ENCODE measurements at places on chromosomes 6 and 20.

GRCh38 chr6:152859225-152859624, 108.6 kb downstream of the VIP start:
- no peak for DNase-seq

DNA sequence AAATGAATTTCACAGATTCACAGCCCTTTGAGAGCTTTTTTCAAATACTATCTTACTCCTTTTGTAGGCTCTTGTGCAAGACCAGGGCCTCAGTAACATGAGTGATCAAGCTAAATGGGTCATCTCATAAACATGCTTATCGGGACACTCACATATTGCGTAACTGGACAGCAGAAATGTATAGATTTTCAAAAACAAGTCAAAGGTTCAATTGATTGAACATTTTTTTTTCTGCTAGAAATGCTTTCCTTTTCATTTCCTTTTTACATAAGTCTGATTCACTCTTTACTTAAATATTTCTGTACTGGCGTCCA, 8.7 kb upstream of the SALL4 start:
- DNase-seq, result no peak

DNA sequence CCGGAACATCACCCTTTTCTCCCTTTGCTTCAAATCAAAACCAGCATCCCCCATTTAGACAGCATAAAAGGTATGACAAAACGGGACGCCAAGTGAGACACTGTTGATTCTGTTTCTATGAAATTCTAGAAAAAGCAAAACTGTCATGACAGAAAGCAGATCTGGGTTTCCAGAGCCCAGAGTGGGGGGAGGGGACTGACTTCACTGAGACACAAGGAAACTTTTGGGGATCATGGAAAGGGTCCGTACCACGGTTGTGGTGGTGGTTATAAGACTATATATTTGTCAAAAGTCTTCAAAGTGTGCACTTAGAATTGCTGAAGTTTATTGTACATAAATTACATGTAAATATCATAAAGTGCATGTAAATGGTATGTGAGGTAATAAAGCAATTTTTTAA, 82.6 kb downstream of the SLC22A3 start:
- no peak for DNase-seq

DNA sequence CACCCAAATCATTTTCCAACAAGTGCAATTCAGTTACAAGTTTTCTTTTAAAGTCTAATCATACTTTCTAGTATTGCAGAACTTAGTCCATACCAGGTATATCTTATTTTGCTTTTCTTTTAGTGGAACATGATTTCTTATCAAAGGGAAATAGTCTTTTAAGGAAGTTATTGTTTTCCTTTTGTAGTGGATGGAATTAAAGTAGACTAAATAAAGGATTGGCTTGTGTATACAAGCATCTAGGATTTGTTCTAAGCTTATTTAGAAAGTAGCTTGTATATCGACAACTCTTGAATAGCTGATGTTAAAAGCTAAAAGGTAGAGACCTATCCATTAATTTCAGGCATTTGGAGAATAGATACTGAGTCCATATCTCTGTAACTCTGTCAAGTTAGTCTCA, 14.8 kb downstream of the DCBLD1 start:
- no peak for DNase-seq

- no peak for DNase-seq
Observed at GRCh38 chr20:8132484-8133309, 631 bp downstream of the PLCB1 start.

GRCh38 chr20:23234311-23235078, 116.1 kb upstream of the NXT1 start:
- DNase-seq, result no peak

DNA sequence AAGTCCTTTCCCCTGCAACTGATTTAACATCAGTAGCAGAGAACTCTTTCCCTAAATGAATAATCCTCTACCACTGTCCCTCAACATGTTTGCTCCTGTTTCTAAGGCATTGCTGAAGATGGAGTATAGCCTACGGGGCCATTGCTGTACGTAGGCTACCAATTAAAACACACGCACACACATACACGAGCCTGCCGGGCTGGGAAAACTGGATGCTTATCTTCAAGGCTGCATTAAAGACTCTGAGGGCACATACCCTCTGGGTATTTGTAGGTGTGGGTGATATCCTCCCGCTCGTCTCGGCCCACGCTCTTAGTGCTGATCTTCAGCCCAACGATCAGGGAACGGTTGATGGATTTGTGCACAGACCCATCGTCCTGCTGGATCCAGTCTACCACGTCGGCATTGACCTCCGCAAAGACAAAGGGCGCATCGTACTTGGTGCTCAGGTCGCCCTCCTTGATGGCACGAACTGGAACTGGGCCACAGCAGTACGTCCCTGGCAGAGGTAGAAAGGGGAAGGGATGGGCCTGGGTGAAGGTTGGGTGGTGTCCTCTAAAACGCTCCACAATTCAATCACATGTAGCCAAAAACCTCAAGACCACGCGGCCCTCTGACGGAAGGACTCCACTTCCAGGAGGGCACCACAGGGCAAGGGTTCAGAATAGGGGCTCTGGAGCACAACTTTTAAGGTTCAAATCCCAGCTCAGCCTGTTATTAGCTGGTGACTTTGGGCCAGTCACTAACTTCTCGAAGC, 25.7 kb downstream of the TGM2 start:
- DNase-seq, result no peak

GRCh38 chr6:158321960-158322359, 9.7 kb downstream of the TULP4 start:
- DNase-seq, result no peak

DNA sequence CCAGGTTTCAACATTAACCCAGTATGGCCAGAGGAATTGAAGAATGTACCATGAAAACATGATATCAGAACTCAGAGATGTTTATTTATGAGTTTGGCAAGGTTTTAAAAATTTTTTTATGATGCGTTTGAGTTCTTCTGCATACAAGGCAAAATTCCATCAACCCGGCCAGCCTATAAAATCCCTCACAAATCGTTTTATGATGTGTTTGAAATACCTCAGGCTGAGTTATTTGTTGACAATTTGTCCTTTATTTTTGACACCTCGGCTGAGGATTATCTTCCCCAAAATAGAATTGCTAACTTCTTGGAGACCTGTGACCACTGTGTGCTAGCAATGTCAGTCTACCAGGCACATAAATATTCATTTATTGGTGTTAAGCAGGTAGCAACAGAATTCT, 91.9 kb upstream of the SLC24A3 start:
- DNase-seq, result no peak

DNA sequence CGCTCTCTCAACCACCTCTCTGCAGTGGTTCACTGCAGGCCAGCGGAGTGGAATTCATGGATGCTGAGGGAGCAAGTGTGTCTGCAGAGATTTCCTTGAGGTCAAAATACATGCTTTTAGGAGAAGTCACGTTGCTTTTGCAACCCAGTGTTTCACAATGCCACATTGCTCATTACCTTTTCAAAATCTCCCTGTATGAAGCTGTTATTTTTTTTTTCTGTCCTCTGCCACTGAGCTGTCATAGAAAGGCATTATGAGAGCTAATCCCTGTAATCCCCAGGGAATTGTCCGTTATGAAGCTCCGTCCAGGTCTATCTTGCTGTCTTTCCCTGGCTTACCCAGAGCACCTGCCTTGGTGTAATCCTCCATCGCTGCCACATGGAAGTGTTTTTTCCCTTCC, 60.5 kb upstream of the SLC22A23 start:
- DNase-seq, result no peak

- DNase-seq, result no peak
Observed at GRCh38 chr6:112464901-112465665, 118.0 kb downstream of the RFPL4B start.

DNA sequence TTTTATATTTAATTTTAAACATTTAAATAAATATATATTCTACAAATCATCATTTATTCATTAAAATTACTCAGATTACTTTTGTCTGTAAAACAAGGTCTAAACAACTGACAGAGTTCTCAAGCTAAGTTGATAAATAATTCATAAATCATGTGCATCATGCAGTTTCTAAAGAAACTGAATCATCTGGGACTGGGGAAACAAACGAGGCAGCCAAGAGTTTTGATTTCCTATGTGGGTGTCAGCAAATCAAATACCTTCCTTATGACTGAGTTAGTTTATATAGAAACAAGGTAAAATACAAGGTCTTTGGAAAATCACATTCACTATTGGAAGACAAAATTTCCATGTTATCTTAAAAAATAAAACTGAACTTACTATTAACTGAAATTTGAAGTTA, 149.9 kb upstream of the BEND6 start:
- DNase-seq, result no peak

DNA sequence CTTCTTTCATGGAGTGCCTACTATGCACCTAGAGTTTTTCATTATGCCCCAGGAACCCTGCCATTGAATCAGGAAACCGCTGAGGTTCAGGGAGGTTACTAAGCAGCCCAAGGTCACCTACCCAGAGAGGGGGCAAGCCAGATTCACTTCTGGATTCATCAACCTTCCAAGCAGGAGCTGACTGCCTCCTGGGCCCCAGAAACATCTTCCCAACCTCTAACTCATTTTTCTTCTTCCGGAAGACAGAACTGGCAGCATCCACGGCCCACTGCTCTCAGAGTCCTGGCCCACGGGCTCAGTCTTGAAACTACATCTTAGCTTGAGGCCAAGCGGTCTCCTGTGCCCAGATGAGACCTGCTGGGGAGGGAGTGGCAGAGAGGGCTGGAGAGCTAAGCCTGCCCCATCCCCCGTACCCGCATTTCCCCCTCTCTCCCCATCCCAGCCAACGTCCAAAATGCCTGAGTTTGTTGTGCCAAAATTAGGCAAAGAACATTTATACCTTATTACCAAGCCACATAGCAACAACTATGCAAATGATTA, 281.0 kb downstream of the CDC5L start:
- no peak for DNase-seq

- DNase-seq, result no peak
Observed at GRCh38 chr20:35305682-35306556, 13.7 kb upstream of the FAM83C start.

- DNase-seq, result no peak
Observed at GRCh38 chr6:352896-353470, 38.6 kb upstream of the IRF4 start.

- DNase-seq, result no peak
Observed at GRCh38 chr6:43737272-43738081, 32.5 kb upstream of the VEGFA start.

- DNase-seq, result no peak
Observed at GRCh38 chr20:53210931-53211330, 238.8 kb downstream of the TSHZ2 start.

- DNase-seq, result no peak
Observed at GRCh38 chr6:164928057-164928727, 381.2 kb downstream of the C6orf118 start.

GRCh38 chr6:139699911-139700310, 325.5 kb upstream of the CITED2 start:
- no peak for DNase-seq

DNA sequence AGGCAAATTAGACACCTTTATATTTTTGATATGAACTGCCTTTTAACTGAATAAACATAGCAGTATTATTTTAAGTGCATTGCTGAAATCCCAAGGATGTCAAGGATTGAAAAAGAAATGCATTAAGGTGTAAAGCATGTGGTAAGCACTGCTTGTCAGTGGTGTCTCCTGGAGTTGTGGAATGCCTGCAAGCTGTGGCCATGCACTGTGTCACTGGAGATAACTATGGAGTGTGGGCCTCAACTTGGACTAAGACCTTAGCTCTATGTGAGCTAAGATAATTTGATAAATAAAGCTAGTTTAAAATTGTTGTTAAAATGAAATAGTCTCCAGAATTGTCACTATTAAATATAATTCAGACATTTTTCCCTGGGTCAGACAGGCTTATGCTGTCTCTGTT, 156.6 kb upstream of the OPRM1 start:
- DNase-seq, result no peak
